Activated T-helper 2 cell treated with anti-CD3 and anti-CD28 coated beads, Interferon-gamma antibody, Interleukin-2, Interleukin-4, amounts not matched to agents 10 μg/mL and 5 μg/mL and 100 μg/mL, durations not matched to agents 14 hours and 24 hours and 36 hours (primary cell): ENCODE measurements at places on chromosomes 7 and 10.

GRCh38 chr7:130733931-130734814 lies at the start of gene KLF14:
Gene KLF14, minus strand, starts transcription at chr7:130734207. Its CDS starts 174 bp downstream, at chr7:130734033.
- peak; percentile 10 for DNase-seq

DNA sequence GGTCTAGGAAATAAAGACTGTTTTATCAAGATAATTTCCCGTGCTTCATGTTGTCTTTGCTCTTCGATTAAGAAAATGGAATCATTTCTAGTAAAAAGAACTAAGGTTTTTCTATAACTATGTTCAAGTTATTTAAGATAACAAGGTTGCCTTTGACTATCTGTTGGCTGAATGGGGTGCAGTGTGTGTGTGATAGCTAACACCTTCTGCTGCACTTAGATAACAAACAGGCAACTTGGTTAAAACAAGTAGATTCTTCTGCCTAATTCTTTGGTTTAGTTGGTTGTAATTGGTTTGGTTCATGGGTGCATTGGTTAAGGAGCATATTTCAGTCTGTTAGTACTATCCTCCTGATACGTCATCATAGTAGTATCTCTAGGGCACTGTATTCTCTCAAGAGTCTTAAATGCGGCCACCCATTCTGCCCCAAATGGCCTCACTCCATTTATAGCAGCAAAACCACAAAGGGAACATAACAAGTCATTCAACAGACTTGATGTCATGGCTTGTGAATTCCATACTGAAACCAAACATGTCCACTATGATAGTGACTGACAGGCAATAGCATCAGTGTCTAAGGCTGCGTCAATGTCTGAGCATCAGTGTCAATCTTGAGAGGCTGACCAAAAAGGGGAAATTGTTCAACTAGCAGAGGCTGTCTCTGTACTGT lies 55.7 kb downstream of the CCDC3 start:
- DNase-seq: no peak

DNA sequence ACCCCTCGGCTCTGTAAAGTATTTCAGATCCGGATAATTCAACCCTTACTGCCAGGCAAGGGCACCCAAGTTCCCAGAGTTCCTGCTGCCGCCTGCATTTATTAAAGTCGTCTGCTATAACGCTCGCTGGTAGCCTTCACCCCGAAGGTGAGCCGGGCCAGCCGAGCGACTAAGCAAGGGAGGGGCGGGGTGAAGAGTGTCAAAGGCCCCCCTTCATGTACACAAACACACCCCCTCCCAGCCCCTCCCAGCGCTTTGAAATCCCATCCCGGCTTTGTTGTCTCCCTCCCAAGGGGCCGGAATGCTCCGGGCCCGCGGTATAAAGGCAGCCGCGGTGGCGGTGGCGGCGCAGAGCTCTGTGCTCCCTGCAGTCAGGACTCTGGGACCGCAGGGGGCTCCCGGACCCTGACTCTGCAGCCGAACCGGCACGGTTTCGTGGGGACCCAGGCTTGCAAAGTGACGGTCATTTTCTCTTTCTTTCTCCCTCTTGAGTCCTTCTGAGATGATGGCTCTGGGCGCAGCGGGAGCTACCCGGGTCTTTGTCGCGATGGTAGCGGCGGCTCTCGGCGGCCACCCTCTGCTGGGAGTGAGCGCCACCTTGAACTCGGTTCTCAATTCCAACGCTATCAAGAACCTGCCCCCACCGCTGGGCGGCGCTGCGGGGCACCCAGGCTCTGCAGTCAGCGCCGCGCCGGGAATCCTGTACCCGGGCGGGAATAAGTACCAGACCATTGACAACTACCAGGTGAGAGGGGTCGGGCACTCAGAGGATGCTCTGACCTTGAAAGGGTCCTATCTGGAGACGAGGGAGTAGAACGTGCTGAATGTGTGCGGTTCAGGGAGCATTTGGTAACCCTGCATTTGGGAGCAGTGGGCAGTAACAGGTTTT lies at the start of gene DKK1:
Gene DKK1 (plus strand): TSS at position 349 of the 889 bp plus-strand sequence. CDS start 154 bp downstream, at position 503.
- peak; percentile 10 for DNase-seq

GRCh38 chr7:136953386-136953785 lies 84.9 kb downstream of the CHRM2 start:
- no peak for DNase-seq

DNA sequence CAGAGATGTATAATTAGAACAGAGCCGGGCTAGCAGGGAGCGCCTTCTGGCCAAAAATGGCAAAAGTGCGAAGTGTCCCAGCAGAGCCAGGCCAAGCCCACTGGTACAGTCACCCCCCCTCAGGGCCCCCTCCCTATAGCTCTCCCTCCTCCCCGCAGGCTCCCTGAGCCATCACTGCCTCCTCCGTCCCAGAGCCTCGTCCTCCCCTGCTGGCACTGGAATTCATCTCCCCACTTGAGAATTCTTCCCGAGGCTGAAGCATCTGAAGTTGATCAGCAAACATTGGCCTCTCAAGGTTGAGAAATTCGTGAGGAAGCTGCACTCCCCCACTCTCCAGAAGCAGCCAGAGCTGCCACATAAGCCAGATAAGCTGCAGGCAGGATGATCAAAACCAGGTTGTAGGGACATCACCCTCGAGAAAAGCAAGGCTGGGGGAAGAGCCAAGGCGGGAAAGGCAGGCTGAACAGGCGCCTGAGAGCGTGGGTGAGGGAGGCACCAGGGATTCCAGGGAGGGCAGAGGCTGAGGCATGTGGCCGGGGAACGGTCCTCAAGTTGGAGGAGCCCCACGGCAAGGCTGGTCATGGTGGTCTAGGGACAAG lies 23.4 kb downstream of the CAMK2G start:
- DNase-seq: no peak
